Stimulated activated CD4-positive, alpha-beta T cell treated with anti-CD3 and anti-CD28 coated beads, Interleukin-12 subunit alpha, Interleukin-12 subunit beta, amount 100 ng/mL, for 24 hours (primary cell): ENCODE measurements at places on chromosomes 3 and 15.

- DNase-seq = no peak
Measured at GRCh38 chr3:15722877-15723623, 74.7 kb downstream of the ANKRD28 start.

DNA sequence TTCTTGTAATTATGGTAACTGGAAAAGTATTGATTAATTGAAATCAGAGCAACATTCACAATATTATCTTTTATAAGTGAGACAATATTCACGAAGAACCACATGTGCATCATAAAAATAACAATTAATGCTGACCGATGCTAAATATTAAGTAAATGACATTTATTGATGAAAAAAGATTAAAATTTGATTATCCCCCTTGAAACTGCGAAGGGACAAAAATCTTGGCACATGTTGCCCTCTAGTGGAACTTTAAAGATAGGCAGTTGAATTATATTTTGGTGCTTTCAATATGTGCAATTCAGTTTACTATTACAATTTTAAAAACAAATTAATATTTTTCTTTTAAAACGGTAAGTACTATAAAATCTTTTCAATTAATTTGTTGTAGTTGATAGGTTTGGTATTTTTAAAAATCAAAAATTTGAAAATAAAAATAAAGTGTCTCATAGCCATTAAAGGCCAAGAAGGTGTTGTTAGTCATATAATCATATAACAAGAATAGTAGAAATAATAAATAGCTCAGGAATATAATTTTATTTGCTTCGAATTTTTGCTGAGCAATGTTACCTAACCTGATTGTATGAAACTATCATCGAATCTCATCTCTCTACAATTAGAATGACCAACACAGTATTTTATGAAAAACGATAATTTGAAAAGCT, 270.2 kb downstream of the ROBO1 start:
- no peak for DNase-seq

DNA sequence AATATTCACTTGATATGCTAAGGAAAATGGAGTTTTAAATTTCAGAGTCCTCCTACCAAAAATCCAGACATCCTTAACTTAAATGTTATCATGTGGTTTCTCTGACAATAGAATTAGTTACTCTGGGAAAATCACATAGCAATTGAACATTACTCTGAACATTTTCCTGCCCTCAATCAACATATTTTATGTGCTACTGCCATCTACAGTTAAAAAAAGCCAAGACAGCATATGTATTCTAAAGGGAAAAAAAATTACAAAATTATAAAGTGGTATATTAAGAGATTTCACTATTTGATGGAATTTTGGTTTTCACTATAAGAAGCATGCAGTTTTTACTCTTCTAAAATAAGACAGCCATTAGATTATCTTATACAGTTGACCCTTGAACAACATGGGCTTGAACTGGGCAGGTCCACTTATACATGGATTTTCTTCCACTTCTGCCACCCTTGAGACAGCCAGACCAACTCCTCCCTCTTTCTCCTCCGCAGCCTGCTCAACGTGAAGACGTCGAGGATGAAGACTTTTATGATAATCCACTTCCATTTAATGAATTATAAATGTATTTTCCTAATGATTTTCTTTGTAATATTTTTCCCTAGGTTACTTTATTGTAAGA, 122.3 kb downstream of the ATP1B3 start:
- no peak for DNase-seq

GRCh38 chr15:32936283-32936918, 218.6 kb downstream of the GREM1 start:
- DNase-seq = no peak

GRCh38 chr3:4831580-4831950, 147.7 kb upstream of the BHLHE40 start:
- no peak for DNase-seq
